ENCODE measurements at places on chromosomes 16 and 17.
A peak's percentile ranks its signal among the peaks of the same experiment; 100 is the strongest.

DNA sequence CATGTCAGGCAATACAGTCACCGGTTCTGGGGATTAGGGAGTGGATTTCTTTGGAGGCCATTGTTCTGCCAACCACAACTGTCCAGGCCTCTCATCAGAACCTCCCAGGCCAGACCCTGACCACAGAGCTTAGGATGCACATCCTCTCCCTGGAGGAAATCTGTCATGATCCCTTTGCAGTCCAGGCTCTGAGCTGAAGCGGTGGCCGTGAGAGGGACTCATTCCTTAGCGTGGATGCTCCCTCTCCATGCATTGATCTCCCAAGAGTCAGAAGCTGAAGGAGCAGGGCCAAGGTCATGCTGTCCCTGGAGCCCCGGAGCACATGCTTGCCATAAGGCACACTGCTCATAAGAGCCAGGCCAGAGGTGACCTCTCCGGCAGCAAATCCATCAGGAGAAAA, 181.4 kb downstream of the COPRS start:
- DNase-seq = no peak

DNA sequence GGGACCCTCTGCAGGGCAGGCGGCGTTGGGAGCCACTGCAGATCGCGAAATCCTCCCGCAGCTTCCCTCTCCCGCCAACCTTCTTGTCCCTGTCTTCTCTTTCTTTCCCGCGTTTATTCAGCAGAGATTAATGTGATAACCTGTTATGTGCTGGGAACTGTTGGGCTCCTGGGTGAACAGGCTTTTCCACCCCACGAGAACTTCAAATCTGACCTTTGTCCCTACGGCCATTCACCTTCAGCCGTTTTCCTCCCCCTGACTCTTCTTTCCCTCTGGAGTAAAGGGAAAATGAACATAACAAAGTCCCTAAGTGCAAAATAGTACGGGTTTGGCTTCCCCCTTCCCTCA, 15.2 kb upstream of the KPNA2 start:
- DNase-seq = no peak

- no peak for DNase-seq
Observed at GRCh38 chr16:27238016-27238587, 30.5 kb downstream of the NSMCE1 start.

DNA sequence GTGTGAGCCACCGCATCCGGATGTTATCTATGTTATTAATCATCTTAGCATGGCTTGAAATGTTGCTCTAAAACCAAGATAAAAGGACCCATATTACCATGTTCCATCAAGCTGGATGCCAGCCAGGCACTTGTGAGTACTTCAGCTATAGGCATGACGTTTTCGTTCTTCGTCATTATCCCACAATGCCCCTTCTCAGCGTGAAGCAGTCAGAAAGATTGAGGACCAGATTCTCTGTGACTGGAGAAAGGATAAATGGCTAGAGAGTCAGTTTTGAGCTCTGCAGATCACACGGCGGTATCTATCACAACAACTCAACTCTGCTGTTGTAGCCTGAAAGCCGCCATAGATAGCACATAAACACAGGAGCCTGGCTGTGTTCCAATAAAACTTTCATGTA, 29.8 kb upstream of the LCMT1 start:
- DNase-seq = no peak

- no peak for DNase-seq
Observed at GRCh38 chr16:72191551-72191950, 19.6 kb upstream of the PMFBP1 start.

GRCh38 chr17:51251010-51251409, 8.8 kb downstream of the MBTD1 start:
- no peak for DNase-seq

GRCh38 chr16:72938795-72939164, 109.1 kb downstream of the ZFHX3 start:
- DNase-seq = peak; percentile 32
